Type B pancreatic cell (in vitro differentiated cells): ENCODE measurements at places on chromosomes 7 and 10. TPM values are rescaled to one million over a fixed set of nuclear protein-coding genes. Genes with fewer than 3 reads are reported as not detected.

GRCh38 chr10:122703483-122704448 is 4.1 kb upstream of the C10orf120 start:
- H3K4me3 ChIP-seq, result no peak overlapping the region
- no peaks in the 10 kb centered on the region for H3K36me3 ChIP-seq
- H3K27ac ChIP-seq, result no peak overlapping the region
- no peaks in the 10 kb centered on the region for H3K4me1 ChIP-seq
- DNase-seq, result no peak
- no peaks in the 10 kb centered on the region for H3K27me3 ChIP-seq

DNA sequence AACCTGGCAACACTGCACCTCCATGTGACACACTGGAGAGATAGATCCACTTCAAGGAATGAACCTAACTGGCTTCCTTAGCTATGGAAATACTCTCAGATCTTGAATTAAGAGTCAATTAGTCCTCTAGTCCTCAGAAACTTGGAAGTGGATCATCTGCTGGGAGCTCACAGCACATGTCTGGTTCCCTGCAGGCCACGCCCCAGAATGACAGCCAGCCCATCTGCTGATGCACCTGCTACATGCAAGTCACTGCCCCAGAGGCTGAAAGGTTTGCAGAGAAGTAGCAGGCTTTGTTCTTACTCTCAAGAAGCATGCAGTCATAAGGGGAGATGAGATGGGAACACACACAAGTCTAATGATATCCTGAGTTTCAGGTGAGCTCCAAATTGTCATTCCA is 275.9 kb downstream of the SKAP2 start:
- H3K36me3 ChIP-seq, result no peaks in the 10 kb centered on the region
- H3K4me1 ChIP-seq, result peaks cover 2% of the 10 kb centered on the region
- no peak overlapping the region for H3K4me3 ChIP-seq
- no peak for DNase-seq
- H3K27ac ChIP-seq, result no peak overlapping the region

DNA sequence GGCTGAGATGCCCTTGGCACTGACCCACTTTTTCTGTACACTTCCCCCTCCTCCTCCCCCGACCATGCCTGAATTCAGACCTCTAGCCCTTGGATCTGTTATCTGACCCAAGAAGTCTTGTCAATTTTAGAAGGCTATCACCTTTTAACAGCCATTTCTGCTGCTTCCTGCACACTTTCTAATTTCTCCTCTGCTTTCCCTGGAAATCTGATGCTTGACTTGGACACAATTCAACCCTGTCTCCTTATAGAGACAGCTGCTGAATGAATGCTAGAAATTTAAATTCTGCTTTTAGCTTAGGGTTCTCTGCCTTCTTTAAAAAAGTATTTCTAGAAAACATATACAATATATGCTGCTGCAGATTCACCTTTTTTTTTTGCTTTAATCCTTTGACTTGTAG is 417.9 kb upstream of the KLF6 start:
- H3K27ac ChIP-seq, result peak overlapping the region; percentile 27
- peaks cover 30% of the 10 kb centered on the region for H3K4me1 ChIP-seq
- H3K36me3 ChIP-seq, result peaks cover 3% of the 10 kb centered on the region
- no peak overlapping the region for H3K4me3 ChIP-seq

DNA sequence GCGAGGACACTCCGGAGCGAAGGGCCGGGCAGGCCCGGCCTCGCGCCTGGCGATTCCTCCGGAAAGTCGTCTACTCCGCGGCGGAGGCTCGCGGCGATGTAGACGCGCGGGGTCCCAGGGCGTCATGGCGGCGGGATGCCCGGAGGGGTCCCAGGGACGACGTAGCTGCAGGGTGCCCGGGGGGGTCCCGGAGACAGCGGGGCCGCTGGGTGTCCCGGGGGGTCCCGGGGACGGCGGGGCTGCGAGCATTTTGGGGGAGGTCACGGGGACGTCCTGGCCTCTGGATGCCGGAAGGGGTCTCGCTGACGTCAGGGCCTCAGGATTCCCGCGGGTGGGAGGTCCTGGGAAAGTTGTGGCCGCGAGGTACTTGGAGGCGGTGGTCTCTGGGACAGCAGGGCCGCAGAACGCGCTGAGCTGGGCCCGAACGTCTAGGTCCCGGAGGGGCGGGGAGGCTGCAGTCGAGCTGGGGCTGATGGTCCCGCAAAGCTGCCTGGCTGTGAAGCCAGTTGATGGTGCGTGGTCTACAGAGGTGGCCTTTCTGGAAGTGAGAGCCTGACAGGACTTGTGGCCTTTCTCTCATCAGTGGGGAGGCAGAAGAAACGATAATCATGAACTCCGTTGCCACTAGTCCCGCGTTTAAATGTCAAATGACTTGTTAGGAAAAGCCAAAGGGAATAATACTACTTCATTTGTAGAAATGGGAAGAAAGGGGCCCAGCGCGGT is 637 bp downstream of the HSPA14 start:
- no peaks in the 10 kb centered on the region for H3K27me3 ChIP-seq
- H3K4me1 ChIP-seq, result peaks cover 22% of the 10 kb centered on the region
- DNase-seq, result peak; percentile 71
- H3K27ac ChIP-seq, result peak overlapping the region; percentile 98
- H3K4me3 ChIP-seq, result peak overlapping the region; percentile 97
- H3K36me3 ChIP-seq, result peaks cover 4% of the 10 kb centered on the region

The PLXNA4 gene
- total RNA-seq, result 1.6 and 13.6 TPM in 2 replicates

The RNF32 gene
- 1.4 and 2.6 TPM in 2 replicates for total RNA-seq
